ENCODE measurements at places on chromosomes 5 and 9.

- DNase-seq, result no peak
These were observed 14.1 kb downstream of the KCNT1 start for GRCh38 chr9:135716045-135716444.

- DNase-seq, result no peak
These were observed 41.7 kb downstream of the NFX1 start for GRCh38 chr9:33332011-33332410.

- no peak for DNase-seq
These were observed 146.5 kb upstream of the TLX3 start for GRCh38 chr5:171162596-171162995.

DNA sequence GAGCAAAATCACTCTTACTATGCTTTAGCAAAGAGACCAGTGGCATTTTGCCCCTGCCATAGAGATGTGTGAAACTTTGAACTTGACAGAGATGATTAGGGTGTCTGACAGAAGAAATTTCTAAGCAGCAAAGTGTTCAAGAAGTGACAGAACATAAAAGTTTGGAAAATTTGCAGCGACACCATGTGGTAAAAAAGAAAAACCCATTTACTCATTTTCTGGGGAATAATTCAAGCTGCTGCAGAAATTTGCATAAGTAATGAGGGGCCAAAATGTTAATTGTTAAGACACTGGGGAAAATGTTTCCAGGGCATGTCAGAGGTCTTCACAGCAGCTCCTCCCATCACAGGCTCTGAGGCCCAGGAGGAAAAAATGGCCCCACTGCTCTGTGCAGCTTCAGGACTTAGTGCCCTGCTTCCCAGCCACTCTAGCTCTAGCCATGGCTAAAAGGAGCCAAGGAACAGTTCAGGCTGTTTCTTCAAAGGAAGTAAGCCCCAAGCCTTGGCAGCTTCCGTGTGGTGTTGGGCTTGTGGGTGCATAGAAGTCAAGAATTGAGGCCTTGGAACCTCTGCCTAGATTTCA lies 6.1 kb upstream of the AP3B1 start:
- DNase-seq, result no peak

DNA sequence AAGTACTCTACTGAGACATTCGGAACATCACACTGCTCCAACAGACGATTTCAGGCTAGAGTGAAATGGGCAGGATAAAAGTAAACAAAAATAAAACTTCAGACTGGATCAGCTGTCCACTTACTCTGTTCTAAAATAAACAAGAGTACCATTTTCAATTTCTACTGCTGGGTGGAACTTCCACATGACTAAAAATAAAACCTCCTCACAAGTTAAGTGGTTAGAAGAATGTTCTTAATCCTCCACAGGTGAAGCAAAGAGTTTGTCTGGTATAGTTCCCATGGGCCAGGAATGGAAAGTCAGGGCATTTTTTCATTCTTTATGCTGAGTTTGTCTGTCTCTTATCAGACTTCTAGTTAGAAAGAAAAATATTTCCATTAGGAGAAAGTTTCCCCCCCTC lies 15.7 kb downstream of the NUDT12 start:
- DNase-seq, result no peak

DNA sequence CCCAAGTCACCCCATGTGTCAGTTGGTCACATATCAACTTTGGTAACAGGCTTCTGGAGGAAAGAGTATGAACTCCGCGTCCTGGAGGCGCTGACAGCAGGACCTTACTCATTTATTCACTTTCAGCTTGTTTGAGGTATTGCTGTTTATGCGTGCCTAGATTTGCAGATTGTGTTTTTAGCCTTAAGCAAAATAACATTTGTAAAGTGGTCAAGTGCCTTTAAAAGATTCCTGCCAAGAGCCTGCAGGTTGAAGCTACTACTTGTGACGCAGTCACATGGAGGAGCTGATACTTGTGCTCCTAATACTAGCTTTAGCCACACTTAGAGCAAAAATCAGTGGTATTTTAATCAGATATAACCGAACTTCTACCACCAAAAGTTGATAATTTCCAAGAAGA lies 351.3 kb downstream of the ADGRV1 start:
- DNase-seq, result no peak

GRCh38 chr9:84850830-84851392 lies 181.4 kb downstream of the NTRK2 start:
- DNase-seq, result no peak

GRCh38 chr5:138466125-138466899 lies 1.0 kb downstream of the EGR1 start:
- DNase-seq, result no peak

DNA sequence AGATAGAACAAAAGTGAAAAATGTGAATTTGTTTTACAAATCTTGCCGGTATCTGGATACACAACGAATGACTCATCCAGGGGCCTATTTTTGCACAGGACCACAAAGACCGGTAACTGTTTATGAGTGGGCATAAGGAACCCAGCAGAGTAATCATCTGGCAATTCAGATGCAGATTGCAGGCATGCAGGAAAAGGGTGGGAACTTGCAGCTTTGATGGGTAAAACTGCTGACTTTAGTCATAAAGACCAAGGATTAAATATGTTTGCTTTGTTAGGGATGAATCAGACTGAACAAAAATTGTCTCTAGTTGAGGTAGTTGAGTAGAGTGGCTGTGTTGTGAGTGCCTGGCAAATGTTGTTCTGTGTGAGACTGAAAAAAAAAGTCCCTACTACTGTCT lies 309.6 kb upstream of the CCNH start:
- no peak for DNase-seq

DNA sequence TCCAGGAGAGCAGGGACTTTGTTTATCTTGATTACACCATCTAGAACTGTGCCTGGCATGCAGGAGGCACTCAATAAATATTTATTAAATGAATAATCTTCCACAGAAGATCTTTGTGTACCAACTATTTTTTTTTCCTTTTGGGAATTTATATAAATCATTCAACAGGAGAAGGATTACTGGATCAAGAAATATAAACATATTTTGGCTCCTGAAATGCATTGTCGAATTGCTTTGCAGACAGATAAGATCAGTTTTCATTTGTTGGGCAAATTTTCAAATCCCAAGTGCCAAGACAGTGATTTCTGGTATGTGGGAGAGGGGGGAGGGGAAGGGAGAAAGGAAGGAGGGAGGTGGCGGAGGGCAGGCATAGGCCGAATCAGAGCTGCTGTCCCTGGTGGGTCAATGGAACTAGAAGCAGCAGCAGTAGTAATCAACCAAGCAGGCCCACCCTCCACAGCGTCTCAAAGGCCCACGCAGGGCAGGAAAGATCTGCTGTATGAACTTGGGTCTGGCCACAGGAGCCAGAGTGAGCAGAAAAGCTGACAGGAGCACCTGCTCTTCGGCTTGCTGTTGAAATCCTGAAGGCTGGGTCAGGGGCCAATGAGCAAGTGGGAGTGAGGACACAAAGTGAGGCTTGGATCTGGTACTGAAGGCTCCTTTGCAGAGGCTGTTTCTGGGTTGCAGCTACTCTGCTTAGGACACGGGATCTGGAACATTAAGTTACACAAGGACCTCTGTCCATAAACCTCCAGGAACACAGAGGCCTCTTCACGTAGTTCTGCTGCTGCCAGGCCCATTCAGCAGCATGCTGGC lies 15.8 kb upstream of the TRAF1 start:
- DNase-seq, result no peak

- peak; percentile 37 for DNase-seq
These were observed 25.7 kb downstream of the ZMAT2 start for GRCh38 chr5:140725799-140726471.

GRCh38 chr5:149455889-149456409 lies 76.9 kb upstream of the IL17B start:
- DNase-seq, result no peak

GRCh38 chr5:83507431-83507830 lies 35.9 kb downstream of the VCAN start:
- DNase-seq, result no peak

DNA sequence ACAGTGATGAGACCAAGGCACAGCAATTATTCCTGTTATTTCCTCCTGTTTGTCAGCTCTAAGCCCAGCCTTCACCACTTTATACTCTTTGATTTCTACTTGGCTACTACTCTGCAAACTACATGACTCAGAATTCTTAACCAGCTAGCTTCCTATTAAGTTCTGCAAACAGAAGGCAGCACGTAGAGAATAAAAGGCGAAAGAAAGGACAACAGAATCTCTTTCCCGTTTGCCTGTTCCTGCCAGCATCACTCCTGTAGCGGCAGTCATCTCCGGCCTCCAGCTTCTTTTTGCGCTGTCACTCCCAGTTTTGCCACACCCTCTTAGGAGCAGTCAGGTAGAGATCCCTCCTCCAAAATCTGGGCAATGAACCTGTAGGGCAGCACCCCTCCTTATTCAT lies 29.9 kb downstream of the DPYSL3 start:
- no peak for DNase-seq

DNA sequence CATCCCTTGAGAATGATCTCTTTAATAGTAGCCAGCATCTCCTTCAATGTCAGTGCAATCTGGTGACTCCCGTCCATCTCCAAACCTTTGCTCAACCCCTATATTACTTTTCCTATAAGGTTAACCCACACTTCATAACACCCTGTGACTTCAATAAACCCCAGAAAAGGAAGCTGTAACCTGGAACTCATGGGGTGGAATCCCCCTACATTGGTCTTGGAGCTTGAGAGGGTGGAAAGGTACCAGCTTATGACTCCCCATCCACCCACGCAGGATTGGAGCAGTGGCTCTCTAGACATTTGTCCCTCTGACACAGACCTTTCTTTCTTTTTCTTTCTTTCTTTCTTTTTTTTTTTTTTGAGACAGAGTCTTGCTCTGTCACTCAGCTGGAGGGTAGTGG lies 54.7 kb upstream of the ZFR start:
- DNase-seq, result no peak

- DNase-seq, result peak; percentile 21
These were observed 65.3 kb upstream of the EGFLAM start for GRCh38 chr5:38193015-38193581.

DNA sequence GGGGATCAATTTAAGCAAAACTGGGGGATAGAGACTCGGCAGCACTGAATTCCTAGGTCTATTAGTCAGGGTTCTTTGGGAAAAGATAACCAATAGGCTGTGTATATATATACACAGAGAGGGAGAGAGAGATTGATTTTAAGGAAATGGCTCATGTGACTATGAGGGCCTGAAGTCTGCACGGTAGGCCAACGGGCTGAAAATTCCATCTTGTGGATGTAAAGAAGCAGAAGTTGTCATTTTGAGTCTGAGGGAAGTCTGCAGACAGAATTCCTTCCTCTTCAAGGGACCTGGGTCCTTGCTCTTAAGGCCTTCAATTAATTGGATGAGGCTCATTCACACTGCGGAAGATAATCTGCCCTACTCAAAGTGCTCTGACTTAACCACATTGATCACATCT lies 60.1 kb upstream of the ZNF622 start:
- DNase-seq, result no peak

- DNase-seq, result no peak
These were observed 432.9 kb downstream of the TLE4 start for GRCh38 chr9:80004714-80005113.

- DNase-seq, result no peak
These were observed 28.4 kb downstream of the NEURL1B start for GRCh38 chr5:172669386-172670004.
